NCI-H2081 treated with DMSO at 0.1 percent for 48 hours (cell line): ENCODE measurements at places on chromosomes 12 and 14.

DNA sequence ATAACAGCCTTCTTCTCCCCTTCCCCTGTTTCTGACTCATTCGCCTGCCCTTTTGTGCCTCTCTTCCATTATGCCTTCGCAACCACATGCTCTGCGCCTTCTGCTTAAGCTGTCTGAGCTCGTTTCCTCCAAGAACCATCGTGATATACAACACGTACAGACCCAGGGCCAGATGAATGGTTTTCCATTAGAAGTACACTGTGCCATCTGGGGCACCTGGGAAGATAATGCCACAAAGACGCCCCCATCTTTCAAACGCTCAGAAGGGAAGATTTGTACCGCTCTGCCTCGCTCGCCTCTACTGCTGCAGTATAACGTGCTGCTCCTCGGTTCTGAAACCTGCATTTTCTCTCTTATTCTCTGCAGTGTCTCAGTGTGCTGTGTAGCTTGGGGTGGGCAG is 470.9 kb upstream of the STXBP6 start:
- no peak for DNase-seq

GRCh38 chr14:68033336-68033932 is 213.9 kb downstream of the RAD51B start:
- no peak for DNase-seq

- DNase-seq = no peak
Observed at GRCh38 chr12:19884021-19884492, 444.8 kb downstream of the AEBP2 start.

DNA sequence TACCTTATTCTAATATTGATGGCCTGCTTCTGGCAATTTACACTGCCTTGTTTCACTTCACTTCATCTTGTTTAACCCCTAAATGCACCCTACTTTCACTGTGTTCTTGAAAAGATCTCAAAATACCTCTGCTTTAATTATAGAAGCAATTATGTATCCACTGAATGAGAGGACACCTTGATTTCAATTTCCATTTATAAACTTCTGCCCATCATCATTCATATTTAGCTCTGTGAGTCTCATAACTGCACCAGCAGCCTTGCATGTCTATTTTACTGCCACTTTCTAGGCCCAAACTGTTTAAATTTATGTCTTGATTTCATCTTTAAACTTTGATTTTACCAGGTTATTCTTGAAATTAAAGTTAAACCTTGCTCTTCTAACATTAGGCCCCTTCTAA is 7.1 kb upstream of the DNAAF2 start:
- DNase-seq = no peak

GRCh38 chr12:32440120-32440865 is 40.9 kb downstream of the FGD4 start:
- DNase-seq = no peak

- no peak for DNase-seq
Observed at GRCh38 chr14:21668377-21668776, 5.2 kb downstream of the OR4E1 start.

GRCh38 chr14:101132588-101132987 is 229.1 kb upstream of the RTL1 start:
- no peak for DNase-seq

DNA sequence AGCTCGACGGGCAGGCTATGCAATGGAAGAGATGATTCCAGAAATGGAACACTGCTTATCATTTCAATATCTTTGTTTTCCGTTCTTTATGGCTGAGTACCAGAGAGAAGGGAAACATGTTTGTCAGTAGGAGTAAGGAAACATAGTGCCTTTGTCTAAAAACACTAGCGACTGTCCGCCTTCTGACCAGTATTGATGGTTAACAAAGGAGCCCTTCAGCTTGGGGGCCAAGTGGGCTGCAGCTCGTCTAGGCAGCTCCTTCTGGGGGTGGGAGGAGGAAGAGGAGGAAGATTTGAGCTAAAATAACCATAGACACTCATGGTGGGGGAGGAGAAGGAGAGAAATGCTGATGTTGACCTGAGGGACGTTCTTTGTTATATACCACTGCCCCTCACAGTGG is 15.0 kb downstream of the COQ5 start:
- DNase-seq = no peak
